ENCODE measurements at places on chromosomes 12 and 14.
A peak's percentile ranks its signal among the peaks of the same experiment; 100 is the strongest.

DNA sequence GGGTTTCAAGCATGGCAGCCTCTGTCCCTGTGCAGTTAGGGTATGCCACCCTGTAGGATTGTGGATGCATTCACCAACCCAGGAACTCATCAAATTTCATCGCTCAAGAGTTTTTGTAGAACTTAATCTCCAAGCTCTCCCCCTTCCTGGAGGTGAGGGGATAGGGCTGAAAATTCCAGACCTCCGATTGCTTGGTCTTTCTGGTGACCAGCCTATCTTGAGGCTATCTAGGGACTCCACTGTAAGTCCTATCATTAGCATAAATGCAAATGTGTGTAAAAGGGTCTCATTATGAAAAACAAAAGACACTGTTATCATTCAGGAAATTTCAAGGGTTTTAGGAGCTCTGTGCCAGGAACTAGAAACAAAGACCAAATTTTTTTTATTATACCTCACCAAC is 244.0 kb downstream of the DUSP6 start:
- no peak for DNase-seq

GRCh38 chr12:109538191-109538863 is 35.0 kb downstream of the MMAB start:
- no peak for DNase-seq

DNA sequence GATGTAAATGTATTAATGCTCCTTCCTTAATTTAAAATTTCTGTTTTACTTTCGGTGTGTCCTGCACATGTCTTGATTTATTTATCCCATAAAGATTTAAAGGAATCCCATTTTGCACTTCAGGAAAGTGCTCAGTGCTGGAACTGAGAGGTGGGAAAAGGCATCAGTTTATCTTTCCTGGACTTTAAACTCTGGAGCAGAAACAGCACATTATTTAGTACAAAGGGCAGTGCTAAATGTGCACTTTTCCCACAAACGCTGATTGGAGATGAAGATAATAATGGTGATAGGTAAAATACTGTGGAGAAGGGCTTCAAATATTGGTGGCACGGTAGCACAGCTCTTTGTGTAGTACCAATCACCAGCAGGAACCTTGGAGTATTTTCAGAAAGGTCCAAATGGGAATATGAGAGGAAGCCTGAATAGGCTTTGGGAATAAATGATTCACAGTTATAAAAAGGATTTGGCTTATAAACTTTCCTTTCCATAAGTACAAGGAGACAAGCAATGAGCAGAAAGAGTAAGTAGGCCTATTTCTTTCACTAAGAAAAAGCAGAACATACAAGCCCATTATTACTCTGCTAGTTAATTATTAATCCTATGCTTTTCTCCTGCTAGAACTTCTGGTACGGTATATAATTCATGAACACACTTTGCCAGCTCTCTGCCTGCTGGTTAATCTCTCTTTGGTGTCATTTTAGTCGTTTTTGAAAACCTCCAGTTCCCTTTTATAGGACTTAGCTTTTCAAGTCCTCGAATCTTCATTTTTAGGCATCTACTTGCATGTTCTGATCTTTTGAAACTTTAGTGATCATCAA is 58.3 kb downstream of the SLC15A5 start:
- DNase-seq = no peak

DNA sequence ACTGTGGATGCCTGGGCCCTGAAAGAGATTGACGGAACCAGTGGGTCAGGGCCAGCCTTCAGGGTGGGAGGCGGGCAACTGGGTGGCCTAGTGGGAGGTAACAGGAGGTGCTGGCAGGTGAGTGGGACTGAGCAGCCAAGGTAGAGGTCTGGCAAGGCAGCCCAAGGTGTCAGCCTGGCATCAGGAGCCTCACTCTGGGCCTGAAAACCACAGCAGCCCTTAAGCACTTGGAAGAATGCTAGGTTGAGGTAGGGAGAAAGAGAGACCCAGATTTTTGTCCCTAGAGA is 315.8 kb upstream of the PRICKLE1 start:
- no peak for DNase-seq

DNA sequence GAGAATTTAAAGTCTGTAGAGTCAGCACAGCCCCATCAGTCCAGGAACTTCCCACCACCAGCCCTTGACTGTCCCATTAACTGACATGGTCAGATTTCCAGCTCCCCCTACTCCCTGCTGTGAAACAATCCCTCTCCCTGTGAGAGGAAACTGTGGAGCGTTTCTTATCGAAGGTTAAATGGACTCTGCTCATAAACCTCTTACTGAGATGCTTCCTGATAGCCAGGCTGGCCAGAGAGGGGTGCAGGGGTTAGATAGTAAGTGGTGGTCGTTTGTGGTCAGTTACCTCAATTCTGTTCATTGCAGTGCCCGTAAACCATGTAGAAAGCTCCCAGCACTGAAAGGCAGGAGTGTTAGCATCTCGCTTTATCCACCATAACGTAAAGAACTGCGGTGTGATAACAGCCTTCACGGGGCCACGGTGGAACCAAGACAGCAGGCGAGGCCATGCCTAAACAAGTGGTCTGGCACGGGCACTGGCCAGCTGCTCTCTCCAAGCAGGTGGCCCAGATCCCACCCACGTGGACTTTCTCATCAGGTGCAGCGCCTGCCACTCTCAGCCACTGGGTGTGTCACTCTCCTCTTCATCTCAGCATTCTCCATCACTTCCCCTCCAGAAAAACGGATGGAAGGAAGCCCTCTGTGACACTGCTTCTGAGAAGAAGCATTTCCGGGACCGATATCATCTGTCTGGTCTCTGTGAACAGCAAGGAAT is 102.2 kb downstream of the FBXL14 start:
- DNase-seq = no peak

DNA sequence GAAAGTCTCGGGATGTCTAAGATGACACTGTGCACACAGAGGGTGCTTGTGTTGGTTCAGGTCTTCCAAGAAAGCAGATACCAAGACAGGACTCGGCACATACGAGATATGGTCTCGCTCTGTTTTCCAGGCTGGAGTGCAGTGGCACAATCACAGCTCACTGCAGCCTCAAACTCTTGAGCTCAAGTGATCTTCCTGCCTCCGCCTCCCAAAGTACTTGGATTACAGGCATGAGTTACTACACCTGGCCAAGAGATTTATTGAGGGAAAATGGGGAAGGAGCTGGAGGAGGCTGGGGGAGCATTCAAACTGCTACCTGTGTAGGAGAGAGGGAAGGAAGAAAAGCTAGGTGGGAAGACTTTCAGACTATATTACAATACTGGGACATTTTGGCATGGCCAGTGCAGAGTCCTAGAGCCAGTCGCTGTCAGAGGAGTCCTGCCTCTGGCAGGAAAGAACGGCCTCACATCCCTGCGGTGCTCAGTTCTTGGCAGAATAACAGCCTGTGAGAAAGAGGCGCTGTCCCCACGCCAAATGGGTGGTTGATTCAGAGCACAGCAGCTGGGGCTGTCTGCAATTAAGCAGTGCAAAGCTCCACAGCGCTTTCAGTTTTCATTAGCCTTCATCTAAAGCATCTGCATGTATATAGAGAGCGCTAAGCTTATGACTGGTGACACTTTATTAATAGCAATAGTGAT is 18.3 kb downstream of the SLC17A8 start:
- DNase-seq = no peak

DNA sequence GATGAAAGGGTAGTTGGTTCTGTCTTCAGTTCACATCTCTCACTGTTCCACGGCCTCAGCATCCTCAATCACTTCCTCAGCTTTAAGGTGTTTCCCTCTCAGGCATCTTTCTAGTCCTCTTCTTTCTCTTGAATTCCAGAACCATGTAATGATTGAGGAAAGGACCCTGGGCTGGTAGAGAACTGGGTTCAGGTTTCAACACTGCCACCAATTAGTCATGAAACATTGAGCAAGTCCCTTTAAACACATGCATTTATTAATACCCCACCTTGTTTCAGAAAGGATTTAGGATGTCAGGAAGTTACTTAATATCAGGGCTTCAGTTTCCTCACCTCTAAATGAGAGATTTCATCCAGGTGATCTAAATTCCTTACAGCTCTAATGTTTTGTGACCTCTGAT is 7.2 kb downstream of the DMAC2L start:
- DNase-seq = no peak

- DNase-seq = no peak
These were observed 5.4 kb downstream of the C12orf75 start for GRCh38 chr12:105335856-105336255.

DNA sequence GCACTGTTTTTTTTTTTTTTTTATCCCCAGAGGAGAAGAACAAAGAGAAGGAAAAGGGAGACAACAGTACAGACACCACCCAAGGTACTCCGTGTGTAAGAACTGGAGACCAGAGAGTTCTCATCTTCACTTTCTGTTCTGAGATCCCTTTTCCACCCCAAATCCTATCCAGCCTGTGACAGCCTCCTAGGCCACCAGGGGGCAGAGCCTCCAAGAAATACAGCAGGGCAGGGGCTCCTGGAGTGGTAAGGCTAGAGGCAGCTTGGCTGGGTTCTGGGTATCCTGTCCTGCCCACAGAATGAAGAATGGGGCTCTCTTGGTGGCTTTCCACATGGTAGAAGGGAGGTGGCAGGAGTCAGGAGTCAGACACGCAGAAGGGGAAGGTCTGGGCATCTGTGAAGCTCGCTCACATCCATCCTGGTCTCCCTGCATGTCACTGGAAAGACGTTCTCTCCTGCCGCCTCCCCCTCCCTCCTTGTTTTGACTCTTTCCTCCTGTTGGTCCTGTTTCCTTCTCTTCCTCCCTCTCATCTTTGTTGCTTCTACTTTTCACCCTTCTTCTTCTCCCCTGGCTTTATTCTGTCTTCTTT is 12.0 kb downstream of the CLSTN3 start:
- peak; percentile 53 for DNase-seq

GRCh38 chr14:69317102-69317755 is 57.3 kb downstream of the GALNT16 start:
- DNase-seq = no peak

- no peak for DNase-seq
These were observed 3.3 kb upstream of the FAM222A start for GRCh38 chr12:109710205-109710746.

DNA sequence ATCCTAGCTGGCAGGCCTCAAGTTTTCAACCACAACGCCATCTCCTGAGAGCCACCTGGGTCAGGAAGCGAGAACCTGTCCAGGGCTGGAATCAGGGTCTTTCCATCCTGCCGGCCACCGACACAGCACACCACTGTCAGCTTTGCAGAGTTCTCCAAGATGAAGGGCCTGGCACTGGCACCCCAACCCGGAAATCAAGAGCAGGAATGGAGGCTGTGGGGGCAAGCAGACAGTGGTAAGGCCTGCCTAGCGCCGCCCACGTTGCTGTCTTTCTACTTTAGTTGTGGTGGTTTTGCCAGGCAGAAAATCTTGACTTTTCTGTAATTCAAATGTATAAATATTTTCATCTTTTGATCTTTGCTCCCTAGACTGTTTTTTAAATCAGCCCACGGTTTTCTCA is 90.7 kb downstream of the ITPK1 start:
- no peak for DNase-seq

DNA sequence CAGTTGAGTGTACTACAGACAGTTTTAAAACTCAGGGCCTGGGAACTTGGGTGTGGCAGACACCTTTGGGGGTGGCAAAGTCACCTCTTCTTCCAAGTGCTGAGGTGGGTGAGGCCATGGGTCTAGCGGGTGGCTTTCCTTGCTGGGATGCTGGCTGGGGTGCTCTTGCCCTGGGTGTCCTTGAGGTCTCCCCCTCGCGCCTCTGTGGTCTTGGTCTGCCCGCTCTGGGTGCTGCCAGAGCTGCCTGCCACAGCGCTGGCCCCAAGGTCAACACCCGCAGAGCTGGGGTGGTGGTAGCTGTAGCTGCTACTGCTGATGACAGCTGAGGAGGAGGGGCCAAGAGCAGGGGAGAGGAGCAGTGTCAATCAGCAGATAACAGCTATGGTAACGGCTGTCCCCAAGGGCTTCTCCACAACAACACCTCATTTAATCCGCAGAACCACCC is 6.8 kb downstream of the KRT74 start:
- no peak for DNase-seq

- DNase-seq = no peak
These were observed 42.6 kb downstream of the LTBP2 start for GRCh38 chr14:74569387-74569786.

DNA sequence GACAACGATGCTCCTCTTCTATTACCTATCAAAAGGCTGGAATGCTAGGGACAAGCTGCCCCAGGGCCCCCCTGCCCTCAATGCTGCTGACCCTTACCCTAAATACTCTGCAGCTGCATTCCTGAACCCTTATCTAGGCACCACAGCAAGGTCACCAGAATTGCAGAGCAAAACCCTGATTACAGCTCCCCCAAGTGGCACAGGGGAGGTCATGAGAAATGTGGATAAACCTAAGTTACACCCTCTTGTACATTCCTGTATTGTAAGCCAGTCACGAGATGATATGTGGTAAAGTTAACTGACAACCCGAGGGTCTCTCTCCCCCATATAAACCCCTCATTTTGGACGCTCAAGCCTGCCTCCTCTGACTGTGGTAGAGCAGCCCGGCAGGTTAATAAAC is 411.8 kb upstream of the STXBP6 start:
- DNase-seq = no peak

DNA sequence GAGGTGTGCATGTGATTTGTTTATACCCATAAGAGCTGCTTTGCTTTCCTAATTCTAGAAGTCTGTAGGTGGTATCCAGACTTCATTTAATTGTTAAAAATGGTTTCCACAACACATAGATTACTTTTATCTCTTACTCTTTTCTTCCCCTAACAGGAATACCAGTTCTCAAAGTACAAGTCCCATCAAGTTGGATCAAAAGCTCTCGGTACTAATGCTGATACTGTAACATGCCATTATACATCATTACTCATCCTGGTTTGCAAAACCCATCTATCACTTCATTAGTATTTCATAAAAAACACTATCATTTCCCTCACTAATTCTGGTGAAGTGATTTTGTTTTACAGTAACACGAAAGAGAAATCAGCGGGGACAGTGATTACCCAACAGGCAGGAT is 94.3 kb downstream of the PPP2R5E start:
- DNase-seq = no peak

DNA sequence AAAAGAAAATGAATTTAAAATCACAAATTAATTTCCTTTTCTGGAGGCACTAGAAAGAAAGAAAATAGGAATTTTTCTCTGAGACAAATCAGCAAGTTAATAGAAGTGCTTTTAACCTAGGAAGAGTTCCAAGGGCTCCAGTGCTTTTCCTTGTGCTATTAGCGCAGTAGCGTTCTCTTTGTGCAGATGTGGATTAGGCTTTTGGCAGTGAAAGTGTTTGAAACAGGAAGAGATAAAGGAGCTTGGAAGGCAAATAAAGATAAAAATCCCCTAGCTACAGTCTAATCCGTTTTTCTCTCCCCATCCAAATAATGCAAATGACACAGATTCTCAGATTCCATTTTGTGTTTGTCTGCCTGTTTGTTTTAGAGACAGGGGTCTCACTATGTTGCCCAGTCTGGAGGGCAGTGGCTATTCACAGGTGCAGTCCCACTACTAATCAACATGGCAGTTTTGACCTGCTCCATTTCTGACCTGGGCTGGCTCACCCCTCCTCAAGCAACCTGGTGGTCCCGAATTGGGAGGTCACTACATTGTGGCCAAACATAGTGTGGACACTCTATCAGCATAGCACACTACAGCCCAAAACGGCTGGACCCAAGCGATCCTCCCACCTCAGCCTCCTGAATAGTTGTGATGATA is 166.1 kb downstream of the PAWR start:
- no peak for DNase-seq
